ENCODE measurements at places on chromosomes 5 and 9.

DNA sequence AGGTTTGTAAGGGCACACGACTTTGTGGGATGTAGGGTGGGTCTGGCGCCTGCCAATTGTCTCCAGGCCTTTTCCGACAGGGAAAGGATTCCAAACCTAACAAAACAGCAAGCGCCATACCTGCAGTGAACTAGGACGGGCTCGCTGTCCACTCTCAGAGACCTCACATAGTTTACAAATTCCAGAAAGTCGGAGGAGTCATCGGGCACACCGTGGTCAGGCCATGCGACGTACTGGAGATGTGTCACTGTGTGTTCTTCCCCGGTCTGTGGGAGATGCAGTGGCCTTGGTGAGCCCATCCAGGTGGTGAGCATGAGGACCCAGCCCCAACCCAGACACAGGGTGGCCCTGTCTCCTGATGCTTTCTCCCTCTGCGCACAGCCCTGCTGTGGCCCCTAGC lies 61.3 kb upstream of the EPB41L4B start:
- DNase-seq: no peak

- DNase-seq: no peak
Measured at GRCh38 chr9:101582553-101582952, 12.2 kb downstream of the PPP3R2 start.

GRCh38 chr5:43418561-43418960 lies 6.4 kb upstream of the CCL28 start:
- DNase-seq: no peak

- DNase-seq: no peak
Measured at GRCh38 chr5:179311091-179311470, 34.2 kb downstream of the ADAMTS2 start.

GRCh38 chr9:131660466-131661405 lies 79.1 kb downstream of the RAPGEF1 start:
- no peak for DNase-seq

DNA sequence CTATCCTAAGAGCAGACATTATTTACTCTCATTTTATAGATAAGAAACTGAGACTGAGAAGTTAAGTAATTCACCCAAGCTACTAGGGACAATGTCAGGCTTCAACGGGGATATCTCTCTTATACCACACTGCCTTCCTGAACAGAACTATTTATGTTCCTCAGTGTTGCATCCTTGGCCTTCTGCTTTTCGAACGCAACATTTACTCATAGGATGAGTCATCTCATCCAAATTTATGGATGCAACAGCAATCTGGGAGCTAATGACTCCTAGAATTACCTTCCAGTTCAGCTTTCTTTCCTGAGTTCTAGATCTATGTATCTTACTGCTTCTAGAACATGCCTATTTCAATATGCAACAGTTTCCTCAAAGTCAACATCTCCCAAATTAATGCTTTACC lies 103.6 kb upstream of the PAM start:
- no peak for DNase-seq

GRCh38 chr5:74693191-74693590 lies 8.2 kb downstream of the HEXB start:
- no peak for DNase-seq

DNA sequence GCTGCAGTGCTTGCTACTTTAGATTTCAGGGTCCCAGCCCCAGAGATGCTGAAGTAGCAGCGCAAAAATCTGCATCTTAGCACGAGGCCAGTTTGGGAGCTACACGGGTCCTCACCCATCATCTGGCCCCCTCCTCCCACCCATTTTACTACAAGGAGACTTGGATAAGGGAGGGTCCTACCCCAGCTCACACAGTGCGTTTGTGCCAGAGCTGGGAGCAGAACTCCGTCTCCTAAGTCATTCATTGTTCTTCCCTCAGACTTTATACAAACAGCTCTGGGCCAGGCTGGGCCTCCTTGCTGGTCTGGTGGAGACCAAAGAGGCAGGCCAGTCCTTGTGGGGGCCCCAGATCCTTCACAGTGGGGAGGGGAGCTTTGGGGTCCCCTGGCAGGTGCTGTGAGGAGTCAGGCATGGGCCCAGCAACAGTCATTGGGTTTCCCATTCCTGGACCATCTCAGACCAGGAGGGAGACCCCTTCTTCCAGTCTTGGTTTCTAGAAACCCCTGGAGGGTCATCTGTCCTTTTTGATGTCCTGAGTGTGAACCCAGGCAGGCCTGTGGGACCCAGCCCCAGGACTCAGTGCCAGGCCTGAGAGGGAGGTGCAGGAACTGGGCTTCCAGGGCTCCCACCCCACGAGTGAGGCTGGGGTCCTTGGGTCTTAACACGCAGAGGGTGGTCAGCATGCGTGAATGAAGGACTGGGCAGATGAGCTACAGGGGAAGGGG lies 2.3 kb upstream of the IL17B start:
- no peak for DNase-seq

- DNase-seq: no peak
Measured at GRCh38 chr5:61624553-61625136, 292.6 kb downstream of the ZSWIM6 start.

GRCh38 chr9:69675563-69675962 lies 3.4 kb upstream of the APBA1 start:
- DNase-seq: no peak

DNA sequence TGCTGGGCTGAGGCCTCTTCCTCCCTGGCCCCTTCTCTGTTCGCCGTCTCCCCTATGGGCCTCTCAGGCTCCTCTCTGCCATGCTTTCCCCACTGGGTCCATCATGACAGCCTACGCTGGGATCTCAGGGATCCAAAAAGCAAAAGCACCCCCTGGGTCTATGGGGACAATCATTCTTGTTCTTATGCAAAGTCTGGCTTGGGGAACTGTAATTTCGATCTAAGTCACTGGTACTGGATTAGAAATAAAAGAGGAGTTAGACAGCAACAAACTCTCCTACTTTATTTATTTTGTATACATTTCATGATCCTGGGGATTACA lies 86.6 kb downstream of the SLC38A9 start:
- no peak for DNase-seq

GRCh38 chr9:31412081-31412480 lies 972.4 kb upstream of the ACO1 start:
- no peak for DNase-seq

GRCh38 chr5:59354811-59355210 lies 538.7 kb downstream of the PDE4D start:
- DNase-seq: no peak

DNA sequence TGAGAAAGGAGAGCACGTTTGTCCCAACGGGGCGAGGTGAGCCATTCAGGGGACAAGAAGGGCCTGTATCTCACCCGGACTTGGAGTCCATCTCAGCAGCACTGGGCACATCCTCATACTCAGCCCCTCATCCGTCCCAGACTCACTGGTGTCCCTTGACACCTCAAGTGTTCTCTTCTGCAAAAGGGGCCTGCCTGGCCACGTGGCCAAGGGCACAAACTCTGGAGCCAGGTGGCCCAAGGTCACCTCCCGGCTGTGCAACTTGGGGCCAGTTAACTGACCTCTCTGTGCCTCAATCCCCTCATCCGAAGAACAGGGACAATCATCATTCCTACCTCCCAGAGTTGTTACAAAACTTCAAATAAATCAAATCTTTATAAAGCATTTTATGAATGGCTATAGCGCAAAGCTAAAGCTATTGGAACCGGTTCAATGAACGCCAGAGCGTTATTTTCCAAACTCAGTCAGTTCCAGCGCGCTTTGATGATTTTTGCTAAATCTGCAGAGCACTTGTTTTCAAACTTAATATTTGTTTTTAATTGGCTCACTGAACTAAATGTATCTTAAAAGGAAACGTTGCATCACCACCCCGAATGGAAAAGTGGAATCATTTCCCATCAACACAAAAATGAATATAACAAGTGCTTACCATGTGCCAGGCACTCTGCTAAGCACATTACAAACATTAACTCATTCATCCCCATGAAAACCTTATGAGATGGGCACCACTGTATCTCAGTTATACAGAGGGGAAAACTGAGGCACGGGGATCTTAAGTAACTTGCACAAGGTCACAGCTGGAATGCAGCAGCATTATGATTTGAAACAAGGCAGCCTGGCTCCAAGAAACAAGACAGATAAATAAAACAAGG lies 49.3 kb downstream of the DUSP1 start:
- no peak for DNase-seq

DNA sequence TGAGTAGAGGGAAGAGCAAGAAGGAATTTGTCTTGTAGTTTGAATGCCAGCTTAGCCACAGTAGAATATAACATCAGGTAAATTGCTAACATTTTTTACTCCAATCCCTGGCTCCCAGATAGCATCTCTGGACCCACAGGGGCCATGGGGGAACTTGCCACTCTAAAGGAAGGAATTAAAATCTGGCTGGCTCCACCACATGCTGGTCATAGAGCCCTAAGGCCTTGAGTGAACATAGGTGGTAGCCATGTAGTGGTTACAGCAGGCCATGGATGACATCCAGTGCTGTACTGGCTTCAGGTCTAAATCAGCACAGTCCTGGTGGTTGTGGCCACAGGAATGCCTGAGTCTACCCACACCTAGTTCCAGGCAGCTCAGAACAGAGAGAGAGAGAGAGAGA lies 109.9 kb upstream of the RGMB start:
- DNase-seq: no peak

GRCh38 chr9:126515873-126516505 lies 97.7 kb upstream of the LMX1B start:
- no peak for DNase-seq

DNA sequence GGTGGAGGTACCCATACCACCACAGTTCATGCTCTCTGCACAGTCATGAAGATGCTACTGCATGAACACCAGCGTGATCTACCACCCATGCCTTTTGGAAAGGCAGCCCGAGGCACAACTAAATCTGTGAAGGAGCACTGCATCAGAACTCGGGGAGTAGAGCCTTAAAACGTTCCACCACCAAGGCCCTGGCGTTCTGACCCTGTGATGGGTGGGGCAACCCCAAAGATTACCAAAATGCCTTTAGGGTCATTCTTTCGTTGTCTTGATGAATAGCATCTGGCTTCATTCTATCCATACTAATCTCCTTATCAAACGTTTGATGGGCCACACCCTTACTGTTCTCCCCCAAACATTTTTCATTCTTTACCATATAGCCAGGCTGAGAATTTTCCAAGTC lies 97.9 kb downstream of the ADAMTS6 start:
- no peak for DNase-seq

DNA sequence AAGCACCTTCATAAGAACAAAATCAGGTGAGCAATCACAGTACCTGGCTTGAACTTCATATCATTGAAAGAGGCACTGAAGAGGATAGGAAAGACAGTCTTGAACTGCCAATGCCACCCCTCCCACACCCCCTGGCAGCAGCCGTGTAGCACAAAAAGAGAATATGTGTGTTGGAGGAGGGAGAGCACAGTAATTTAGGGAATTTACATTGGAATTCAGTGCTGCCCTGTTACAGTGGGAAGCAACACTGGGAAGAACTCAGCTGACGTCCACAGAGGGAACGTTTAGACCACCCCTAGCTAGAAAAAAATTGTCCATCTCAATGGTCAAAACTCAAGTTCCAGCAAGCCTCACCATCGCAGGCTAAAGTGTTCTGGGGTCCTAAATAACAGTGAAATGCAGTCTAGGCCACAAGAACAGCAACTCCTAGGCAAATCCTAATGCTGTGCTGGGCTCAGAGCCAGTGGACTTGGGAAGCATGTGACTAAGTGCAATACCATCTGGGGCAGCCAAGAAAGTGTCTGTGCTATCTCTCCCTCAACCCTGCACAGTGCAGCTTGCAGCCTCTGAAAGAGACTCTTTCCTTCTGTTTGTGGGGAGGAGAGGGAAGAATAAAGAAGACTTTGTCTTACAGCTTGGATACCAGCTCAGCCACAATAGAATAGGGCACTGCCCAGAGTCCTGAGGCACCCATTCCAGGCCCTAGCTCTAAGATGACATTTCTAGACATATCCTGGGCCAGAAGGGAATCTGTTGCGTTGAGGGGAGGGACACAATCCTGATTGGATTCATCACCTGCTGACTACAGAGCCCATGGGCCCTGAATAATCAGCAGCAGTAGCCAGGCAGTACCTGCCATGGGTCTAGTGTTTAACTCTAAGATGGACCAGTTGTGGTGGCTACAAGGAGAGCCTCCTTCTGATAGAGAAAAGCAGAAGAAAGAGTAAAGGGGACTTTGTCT lies 62.1 kb upstream of the VLDLR start:
- DNase-seq: no peak

DNA sequence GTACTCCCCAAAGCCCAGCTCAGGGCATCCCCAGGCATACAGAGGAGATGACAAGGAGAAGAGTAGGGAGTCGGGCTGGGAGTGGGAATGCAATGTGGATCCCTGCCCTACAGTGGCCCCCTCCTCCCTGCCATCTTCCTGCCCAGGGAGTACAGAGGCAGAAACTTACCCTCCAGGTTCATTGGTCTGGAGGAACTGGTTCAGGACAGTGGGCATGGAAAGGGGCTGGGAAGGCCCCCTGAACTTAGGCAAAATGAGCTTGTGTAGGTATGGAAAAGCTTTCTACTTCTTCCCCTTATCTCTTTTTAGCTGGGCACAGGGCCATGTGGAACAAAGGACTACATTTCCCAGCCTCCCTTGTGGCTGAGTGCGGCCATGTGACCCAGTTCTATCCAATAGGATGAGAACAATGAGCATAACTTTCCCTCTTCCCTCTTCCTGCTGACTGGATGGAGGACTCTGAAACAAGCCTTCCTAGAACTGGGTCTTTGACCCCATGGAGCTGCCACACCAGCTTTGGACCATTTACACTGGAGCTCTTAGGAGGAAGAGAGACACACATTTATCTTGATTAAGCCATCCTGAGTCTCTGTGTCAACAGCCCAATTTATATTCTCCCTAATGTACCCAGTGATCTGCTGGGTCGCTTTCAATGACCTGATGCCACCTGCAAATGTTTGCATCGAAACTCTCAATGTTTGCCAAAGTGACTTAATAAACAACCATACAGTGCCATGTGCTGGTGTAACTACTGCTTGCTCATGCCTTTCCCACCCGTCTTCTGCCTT lies 25.0 kb upstream of the HMCN2 start:
- DNase-seq: no peak

DNA sequence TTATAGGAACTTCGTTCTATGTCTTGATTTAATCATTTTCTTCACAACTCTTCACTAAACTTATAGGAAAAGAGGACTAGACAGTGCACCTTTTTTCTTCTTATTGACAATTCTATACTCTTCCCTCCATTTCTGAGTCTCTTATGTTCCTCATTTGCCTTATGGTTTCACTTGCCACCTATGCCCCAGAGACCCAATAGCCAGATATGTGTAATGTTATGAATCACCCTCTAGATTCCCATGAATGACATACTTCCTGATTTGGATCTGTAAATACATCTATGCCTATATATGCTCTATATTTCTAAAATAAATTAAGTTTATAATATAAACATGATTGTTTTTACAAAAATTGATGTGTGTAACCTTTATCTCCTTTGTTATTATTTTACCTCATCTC lies 514.1 kb upstream of the MEF2C start:
- no peak for DNase-seq

GRCh38 chr5:15233566-15233965 lies 266.4 kb upstream of the FBXL7 start:
- DNase-seq: no peak

GRCh38 chr5:4226565-4226964 lies 630.9 kb downstream of the IRX1 start:
- DNase-seq: no peak

- no peak for DNase-seq
Measured at GRCh38 chr9:82810915-82811314, 252.0 kb downstream of the RASEF start.

Measured in stimulated activated CD8-positive, alpha-beta memory T cell treated with anti-CD3 and anti-CD28 coated beads, Interleukin-7, amount 100 ng/mL, for 1 hour (primary cell).